ENCODE measurements at places on chromosomes 2 and 18. TPM values are rescaled to one million over a fixed set of nuclear protein-coding genes. Genes with fewer than 3 reads are reported as not detected.

REG3G gene
- total RNA-seq, result not detected

SNORC gene
- total RNA-seq, result 1.8 TPM

EVA1A gene
- not detected for total RNA-seq

MYCN gene
- total RNA-seq, result not detected

VIL1 gene
- not detected for total RNA-seq

- no peak for DNase-seq
Measured at GRCh38 chr18:59988098-59988706, 88.4 kb downstream of the PMAIP1 start.

DNA sequence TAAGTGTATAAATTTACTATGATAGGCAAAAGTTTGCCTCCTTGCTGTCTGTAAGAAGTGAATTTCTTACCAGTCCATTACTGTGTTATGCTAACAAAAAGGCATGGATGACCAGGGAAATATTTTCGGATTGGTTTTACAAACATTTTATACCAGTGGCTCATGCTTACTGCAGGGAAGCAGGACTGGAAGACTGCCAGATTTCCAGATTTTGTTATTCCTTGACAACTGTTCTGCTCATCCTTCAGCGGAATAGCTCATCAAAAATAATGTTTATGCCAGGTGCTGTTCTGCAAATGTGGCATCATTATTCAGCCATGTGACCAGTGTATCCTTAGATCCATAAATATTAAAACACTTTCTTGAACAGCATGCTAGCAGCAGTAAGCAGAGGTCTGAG is 40.4 kb upstream of the NETO1 start:
- DNase-seq, result no peak

- no peak for DNase-seq
Measured at GRCh38 chr2:207039225-207039624, 99.9 kb downstream of the CPO start.
